ENCODE measurements at places on chromosomes 13 and 19.
A peak's percentile ranks its signal among the peaks of the same experiment; 100 is the strongest.

DNA sequence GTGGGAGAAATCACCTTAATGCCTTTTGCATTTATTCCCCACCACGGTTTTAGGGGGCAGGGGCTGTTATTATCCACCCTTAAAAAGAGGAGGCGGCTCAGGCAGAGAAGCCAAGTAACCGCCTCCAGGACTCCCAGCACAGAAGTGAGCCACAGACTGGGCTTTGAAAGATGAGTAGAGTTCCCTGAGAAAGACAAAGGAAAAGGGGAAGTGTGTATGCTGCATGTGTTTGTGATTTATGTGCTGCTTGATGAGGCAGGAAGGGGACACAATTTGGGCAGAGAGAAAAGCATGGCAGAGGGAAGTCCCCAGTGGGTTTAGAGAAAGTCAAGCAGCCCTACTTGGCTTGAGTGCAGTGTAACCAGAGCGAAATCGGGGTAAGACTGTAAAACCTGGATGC is 85.0 kb downstream of the DOCK9 start:
- no peak for DNase-seq

DNA sequence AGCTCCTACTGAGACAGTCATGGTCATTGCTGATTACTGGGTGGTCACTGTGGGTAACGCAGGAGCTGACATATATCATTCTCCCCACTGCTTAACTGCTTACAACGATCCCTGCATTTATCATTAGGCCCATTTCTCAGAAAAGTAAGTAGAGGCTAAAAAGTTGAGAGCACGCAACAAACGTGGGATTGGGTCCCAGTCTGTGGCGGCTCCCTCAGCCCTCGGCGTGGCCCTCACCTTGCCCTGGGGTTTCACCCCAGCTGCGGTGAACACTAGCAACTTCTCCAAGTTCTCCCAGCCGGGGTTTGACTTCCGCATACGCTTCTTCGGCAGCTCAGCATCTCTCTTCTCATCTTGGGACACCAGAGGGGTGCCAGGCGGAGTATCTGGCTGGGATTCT is 2.5 kb downstream of the PNKP start:
- no peak for DNase-seq

- peak; percentile 5 for DNase-seq
These were observed 3.7 kb upstream of the ZNF329 start for GRCh38 chr19:58154287-58154678.

GRCh38 chr13:106230450-106230849 is 305.0 kb downstream of the EFNB2 start:
- DNase-seq, result no peak

- DNase-seq, result no peak
These were observed 10.4 kb upstream of the ENOX1 start for GRCh38 chr13:43797159-43797558.

GRCh38 chr19:824885-825284 is 2.8 kb upstream of the AZU1 start:
- DNase-seq, result no peak

GRCh38 chr13:36431204-36432105 is 840 bp upstream of the CCNA1 start:
- peak; percentile 36 for DNase-seq

DNA sequence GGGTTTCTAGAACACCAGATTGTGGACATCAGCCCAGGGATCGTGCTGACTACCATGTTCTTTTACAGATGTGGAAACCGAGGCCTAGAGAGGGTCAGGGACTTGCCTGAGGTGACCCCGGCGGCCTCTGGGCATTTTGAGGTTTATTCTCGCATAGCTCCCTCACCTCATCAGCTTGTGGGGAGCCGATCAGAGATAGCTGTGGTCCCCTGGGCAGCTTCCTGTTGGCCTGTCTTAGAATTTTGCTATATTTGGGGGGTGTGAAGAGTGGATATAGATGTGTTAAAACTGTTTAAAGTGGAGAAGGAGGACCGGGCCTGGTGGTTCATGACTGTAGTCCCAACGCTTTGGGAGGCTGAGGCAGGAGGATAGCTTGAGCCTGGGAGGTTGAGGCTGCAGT is 6.9 kb downstream of the ARHGEF1 start:
- peak; percentile 20 for DNase-seq

DNA sequence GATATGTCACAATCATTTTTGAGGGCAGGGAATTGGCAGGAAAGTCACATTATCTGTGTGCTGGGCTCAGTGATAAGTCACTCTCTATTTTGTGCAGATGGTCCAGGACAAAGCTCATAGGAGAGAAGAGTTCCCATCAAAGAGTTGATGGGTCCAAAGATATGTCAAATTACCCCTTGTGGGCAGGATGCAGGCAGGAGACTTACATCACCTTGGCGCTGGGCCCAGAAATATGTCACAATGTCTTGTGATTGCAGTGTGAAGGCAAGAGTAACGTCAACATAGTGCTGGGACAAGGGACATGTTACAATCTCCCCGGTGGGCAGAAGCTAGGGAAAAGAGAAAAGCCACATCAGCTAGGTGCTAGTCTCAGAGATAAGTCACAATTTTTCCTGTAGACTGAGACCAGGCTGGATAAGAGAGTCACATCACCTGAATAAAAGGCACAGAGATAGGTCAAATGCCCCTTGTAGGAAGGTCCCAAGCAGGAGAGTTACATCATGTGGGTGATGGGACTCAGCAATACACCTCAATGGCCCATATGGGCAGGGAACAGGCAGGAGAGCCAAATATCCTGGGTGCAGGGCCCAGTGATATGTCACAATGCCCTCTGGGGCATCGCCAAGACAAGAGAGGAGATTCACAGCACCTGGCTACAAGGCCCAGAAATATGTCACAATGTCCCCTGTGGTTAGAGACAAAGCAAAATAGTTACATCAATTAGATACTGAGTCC is 47.9 kb downstream of the ZNF99 start:
- DNase-seq, result no peak

DNA sequence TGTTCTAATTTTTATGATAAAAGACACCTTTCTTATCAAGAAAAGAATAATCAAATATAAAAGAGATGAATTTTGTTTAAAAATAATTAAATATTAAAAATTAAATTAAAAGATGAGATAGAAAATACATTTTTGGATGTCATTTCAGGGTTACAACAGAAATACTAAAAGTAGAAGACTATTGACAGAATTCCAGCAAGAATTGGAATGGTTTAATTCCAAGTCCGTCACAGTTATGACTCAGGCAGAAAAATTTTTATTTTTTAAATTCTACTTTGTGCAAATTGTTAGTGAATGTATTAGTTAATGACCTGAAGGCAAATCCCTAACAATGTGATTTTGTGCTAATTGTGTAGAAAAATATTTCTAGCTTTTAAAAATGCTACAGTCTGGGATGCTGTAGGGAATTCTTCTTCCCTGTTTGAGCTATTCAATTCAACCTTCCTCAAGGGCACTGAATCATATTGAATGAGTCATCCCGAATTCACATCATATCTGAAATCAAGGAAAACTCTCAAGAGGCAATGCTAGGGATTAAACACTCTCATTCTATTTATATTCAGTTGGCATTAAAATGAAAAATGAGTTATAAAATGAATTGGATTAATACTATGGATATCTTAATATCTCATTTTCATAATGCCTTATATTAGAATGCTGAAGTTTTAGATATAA is 633.5 kb upstream of the ATXN8OS start:
- no peak for DNase-seq

DNA sequence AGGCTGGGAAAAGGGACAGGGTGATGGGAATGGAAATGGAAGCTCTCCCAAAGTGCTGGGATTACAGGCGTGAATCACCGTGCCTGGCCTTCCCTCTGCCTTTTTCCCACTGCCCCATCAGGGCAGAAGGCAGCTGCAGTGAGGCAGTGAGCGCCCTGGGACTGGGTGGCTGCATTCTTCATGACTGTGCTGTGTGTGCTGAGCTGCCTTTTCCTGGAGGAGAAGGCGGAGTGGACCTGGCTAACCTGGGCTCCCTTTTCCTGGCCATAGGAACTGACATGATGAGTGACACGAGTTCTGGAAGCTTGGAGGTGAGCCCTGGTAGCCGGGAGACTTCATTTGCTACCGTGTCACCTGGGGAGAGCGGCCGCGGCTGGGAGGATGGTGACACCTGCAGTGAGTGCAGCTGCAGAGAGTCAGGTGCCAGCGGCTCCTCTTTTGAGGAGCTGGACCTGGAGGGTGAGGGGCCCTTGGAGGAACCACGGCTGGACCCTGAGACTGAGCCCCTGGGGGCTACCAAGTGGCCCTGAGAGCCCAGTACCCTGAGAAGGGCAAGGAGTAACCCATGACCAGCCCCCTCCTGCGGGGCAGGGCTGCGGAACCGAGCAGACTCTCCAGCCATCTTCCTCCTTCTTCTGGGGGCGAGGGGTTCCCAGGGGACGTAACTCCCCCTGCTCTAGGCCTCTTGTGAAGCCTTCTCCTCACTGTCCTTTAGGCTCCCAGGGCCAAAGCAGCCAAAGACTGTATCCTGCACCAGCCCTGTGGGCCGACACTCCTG is 26.3 kb upstream of the ZNF492 start:
- no peak for DNase-seq

GRCh38 chr13:113623491-113624234 is 34.3 kb downstream of the ATP4B start:
- DNase-seq, result no peak

GRCh38 chr13:77002590-77003190 is 10.8 kb downstream of the CLN5 start:
- DNase-seq, result no peak

- peak; percentile 63 for DNase-seq
These were observed 2.5 kb upstream of the ISYNA1 start for GRCh38 chr19:18440415-18440877.

GRCh38 chr19:51327066-51328001 is 14.6 kb downstream of the VSIG10L start:
- peak; percentile 80 for DNase-seq

GRCh38 chr19:27762933-27763332 is 1450.0 kb downstream of the UQCRFS1 start:
- no peak for DNase-seq

GRCh38 chr19:18854982-18855381 is 23.2 kb downstream of the UPF1 start:
- no peak for DNase-seq

GRCh38 chr13:22276616-22277015 is 605.7 kb downstream of the FGF9 start:
- DNase-seq, result no peak

- no peak for DNase-seq
These were observed 67.8 kb downstream of the ZNF728 start for GRCh38 chr19:22935151-22935550.

DNA sequence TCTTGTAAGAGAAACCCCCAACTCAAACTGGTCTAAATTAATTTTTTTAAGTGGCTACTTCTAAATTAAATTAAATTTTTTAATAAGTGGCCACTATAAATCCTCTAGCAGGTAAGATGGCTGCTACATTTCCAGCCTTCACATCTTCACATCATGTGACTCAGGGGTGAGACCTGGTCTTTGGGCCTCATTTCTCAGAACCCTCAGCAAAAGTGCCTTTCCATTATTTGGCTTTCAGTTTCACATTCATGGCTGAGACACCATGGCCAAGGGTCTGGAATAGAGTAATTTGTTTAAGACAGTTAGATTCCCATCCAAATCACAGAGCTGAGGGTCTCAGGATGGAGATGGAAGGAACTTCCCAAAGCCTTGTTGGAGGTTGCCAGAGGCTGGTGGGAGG is 47.5 kb downstream of the DCT start:
- peak; percentile 46 for DNase-seq

- no peak for DNase-seq
These were observed 7.4 kb upstream of the CLEC4G start for GRCh38 chr19:7739211-7739755.

DNA sequence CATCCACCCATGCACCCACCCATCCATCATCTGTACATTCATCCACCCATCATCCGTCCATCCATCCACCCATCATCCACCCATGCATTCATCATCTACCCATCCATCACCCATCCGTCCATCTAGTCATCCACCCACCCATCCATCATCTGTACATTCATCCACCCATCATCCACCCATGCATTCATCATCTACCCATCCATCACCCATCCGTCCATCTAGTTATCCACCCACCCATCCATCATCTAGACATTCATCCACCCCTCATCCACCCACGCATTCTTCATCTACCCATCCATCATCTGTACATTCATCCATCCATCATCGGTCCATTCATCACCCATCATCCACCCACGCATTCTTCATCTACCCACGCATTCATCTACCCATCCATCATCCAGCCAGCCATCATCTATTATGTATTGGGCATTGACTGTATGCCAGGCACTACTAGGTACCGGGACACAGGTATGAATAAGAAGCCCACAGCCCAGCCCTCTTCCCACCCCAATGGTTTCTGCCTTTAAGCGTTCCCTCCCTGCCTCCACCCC is 16.7 kb upstream of the GALP start:
- DNase-seq, result no peak

GRCh38 chr19:32688311-32688710 is 3.3 kb upstream of the NUDT19 start:
- DNase-seq, result no peak

DNA sequence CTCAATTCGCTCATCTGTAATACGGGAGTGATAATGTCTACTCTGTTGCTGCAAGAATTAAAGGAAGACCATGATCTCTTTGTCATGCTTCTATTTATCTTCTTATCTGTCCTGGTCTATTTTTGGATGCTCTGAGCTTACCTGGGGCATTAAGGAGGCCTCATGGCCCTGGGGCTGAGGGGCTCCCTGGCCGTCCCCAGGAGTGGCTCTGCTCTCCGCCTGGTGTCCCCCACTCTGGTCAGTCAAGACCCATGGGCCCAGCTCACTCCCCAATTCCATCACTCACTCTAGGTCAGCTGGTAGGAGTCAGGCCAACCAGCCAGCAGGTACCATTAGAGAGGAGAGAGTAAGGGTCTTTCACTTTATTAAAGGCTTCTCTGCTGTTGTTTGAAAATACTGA is 1.1 kb upstream of the CHST8 start:
- no peak for DNase-seq

- no peak for DNase-seq
These were observed 6.1 kb upstream of the UPF3A start for GRCh38 chr13:114275304-114275703.

DNA sequence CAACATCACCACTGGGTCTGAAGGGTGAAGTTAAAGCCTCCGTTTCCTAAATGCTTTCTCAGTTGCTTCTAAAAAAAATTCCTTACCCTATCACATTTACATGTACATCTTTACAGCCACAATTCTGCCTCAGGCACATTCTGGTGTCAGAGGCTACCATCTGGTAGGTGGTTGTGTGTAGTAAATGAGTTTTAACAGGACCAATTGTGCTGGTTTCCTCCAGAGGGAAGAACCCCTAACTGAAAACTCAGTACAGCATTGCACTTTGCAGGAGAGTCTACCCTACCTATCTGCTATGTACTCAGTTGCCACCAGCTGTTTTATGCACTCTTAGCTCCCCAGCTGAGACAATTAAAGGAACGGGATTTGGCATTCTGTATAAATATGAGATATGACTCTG is 1576.5 kb downstream of the PCDH9 start:
- DNase-seq, result no peak

All from activated CD8-positive, alpha-beta T cell treated with anti-CD3 and anti-CD28 coated beads for 36 hours (primary cell).